ENCODE measurements at places on chromosomes 12 and 14. TPM values are rescaled to one million over a fixed set of nuclear protein-coding genes. Genes with fewer than 3 reads are reported as not detected.

- no peak for DNase-seq
Measured at GRCh38 chr12:20865873-20866272, 55.4 kb downstream of the SLCO1B3 start.

DNA sequence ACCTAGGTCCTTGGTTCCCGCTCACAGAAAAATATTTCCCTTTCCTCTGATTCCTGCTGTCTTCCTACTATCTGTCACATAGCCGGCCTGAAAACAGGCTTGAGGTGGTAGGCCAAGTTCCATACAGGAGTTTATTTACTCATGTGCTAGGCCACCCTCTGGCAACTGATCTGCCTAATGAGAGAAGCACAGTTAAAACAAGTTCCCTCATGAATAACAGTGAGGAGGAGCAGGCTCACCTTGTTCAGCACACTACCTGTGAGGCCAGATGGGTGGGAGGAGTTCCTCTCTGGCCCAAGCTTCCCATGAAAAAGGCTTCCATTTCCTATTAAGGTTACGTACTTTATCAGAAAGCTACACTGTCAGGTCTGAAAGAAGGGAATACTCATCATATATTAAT, 206.0 kb downstream of the MYRFL start:
- no peak for DNase-seq

DNA sequence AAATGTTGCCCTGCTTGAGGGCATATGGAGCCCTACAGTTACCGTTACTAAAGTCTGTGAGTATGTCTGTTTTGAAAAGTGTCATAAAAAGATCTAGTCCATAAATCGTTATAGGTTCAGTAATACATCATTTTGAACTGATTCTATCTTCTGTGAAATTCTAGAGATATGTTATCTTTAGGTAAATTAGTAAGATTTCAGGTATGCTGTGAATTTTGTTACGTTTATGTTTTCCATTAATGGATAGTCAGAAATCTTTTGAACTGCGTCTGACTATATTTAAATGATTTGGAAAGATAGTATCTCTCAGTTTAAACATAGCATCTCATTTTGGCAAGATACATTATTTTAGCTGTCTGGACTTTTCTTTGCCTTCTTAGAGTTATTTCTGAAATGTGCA, 8.3 kb downstream of the ALG10 start:
- DNase-seq, result no peak

DNA sequence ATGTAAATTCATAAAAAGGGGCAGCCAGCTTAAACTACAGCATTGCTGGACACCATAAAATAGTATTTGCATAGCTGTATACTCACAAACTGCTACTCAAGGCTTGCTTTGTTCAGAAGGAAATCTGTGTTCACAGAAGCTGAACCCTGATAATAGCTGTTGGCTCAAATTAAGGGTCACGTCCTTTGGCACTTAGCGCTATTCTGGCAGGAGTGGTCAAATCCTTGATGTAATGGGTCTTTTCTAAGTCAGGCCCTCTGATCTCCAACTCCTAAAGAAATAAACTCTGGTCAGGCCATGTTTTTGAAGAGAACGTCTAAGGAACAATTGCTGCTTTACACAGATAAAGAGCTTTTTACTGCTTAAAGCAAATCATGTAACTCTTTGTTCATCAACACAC, 12.8 kb upstream of the PSMA6 start:
- no peak for DNase-seq

GRCh38 chr12:92085040-92085735, 60.5 kb downstream of the BTG1 start:
- no peak for DNase-seq

DNA sequence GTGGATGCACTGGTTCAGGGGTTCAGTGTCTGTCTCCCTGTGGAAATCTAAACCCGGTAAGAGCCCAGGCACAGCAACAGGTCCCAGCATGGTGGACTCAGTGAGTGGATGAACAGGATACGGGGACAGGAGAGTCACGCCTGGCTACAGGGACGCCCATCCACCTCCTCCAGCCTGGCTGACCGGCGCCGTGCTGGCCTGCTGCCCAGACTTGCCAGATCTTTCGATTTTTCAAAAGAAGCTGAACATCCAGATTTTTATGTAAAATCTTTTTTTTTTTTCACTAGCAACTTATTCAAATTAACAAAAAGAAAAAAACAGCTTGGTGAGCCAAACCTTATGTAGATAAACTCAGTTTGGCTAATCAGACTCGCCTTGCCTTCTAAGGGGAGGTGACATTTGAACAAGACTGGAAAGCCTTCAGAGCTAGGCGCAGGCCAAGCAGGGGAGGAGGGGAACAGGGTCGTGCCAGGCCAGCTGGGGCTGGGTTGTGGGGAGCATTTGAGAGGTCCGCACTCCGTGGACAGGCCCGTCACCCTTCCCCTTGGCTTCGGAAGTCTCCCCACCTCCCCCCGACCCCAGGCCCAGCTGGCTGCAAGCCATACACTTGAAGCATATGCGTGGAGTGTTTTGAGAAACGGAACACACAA, 87.8 kb upstream of the NCOR2 start:
- DNase-seq, result peak; percentile 83

DNA sequence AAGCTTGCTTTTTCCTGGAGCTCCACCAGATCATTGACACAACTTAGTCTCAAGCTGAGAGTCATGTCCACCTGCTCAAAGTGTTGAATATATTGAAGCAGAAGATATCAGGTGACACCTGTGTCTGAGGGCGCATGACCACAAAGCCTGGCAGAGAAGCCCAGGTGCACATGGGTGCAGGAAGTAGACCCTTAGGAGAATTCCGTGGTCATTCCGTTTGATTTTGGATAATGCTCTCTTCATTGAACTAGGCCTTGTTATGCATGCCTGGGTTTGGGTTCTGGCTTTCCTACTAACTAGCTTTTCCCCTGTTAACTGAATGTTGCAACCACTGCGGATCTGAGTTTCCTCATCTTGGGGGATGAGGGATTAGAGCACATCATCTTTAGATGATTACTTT, 7.1 kb downstream of the ARHGDIB start:
- no peak for DNase-seq

DNA sequence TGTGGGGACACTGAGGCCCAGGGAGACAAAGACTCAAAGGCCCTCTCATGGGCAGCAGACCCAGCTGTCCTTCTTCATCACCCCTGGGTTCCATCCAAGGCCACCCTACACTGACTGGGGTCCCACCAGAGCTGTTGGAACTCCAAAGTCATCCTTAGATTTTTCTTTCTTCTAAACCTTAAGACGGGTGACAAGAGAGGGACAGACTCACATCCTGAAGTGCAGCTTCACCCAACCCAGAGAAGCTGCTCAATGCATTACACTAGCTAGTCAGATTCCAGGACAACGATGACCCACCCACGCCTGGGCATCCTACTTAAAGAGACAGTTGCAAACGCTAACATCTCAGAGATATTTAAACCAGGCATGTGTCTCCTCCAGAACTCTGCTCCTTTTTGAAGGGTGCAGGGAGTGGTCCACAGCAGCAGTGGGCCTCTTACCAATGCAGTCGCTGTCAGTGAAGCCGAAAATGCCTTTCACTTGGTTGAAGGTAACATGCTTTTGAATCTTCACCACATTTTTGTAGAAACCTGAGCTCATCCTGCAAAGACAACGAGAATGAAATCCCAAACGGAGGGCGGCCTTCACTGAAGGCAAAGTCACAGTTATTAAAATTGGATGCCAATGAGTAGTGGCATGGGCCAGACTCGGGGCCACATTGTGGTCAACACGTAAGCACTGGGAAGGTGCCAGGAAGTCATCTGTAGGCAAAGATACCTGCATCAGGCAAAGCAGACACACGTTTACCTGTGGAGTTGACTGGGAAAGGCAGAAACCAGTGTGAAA, 23.4 kb downstream of the SLC25A47 start:
- no peak for DNase-seq

- DNase-seq, result no peak
Measured at GRCh38 chr12:130832561-130833209, 6.4 kb downstream of the STX2 start.

- DNase-seq, result peak; percentile 79
Measured at GRCh38 chr12:570435-570920, 92.8 kb downstream of the NINJ2 start.

DNA sequence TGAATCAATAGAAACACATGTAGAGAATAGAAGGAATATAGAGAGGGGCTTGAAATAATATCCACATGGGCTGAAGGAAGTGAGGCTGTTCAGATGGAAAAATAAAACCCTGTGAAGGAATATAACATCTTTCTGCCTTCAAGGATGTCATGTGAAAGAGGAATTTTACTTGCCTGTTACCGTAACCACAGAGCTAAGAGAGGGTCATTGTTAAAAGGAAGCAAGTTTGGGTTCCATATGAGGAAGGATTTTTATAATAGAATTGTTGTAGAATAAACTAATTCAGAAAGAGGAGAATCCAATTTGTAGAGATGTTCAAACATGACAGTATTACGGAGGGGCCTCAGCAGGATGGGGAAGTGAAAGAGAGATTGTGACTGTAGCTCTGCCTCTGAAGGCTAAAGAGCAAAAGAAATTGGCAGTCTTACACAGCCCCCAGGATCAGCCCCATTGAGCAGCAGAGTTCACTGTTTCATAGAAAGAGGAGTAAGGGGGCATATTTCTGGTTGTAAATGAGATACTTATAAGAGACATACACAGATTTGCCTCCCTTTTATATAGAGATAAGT, 41.8 kb upstream of the PTPRR start:
- DNase-seq, result no peak

DNA sequence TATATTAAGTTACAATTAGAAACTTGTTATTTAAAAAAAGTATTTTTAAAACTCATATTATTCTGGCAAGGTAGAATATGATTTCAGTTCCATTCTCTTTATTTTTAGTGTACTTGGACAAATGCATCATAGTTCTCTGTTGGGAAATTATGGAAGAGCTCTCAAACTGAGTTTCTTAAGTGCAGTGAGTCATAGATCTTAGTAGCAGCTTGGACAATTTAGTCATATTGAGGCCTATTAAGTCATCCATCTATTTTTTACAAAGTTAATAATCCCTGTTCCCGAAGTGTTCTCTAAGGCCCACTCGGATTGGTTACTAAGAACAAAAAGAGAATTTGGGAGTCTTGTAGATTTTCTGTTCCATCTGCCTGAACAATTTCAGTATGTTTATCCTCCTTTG, 113.9 kb downstream of the ANO4 start:
- DNase-seq, result no peak

GRCh38 chr14:78010688-78011087, 159.5 kb upstream of the NRXN3 start:
- DNase-seq, result no peak

GRCh38 chr12:21913823-21914222, 27.4 kb downstream of the ABCC9 start:
- no peak for DNase-seq

GRCh38 chr14:81511111-81511904, 22.3 kb downstream of the SEL1L start:
- DNase-seq, result no peak

GRCh38 chr14:55706365-55706684, 126.3 kb downstream of the KTN1 start:
- no peak for DNase-seq

- peak; percentile 50 for DNase-seq
Measured at GRCh38 chr14:69263364-69263763, 3.4 kb downstream of the GALNT16 start.

The P2RX2 gene
- total RNA-seq, result 0.36 TPM

The BMAL2 gene
- 7.6 TPM for total RNA-seq

The LRFN5 gene
- total RNA-seq, result 12.6 TPM

The CIROP gene
- not detected for total RNA-seq

The RERGL gene
- total RNA-seq, result 4.5 TPM

The KCNK13 gene
- 0.39 TPM for total RNA-seq

The GALNT16 gene
- 1.6 TPM for total RNA-seq

The PRB3 gene
- not detected for total RNA-seq

All from ureter (tissue), 1 donor.